ENCODE measurements at places on chromosomes 3 and 15.

DNA sequence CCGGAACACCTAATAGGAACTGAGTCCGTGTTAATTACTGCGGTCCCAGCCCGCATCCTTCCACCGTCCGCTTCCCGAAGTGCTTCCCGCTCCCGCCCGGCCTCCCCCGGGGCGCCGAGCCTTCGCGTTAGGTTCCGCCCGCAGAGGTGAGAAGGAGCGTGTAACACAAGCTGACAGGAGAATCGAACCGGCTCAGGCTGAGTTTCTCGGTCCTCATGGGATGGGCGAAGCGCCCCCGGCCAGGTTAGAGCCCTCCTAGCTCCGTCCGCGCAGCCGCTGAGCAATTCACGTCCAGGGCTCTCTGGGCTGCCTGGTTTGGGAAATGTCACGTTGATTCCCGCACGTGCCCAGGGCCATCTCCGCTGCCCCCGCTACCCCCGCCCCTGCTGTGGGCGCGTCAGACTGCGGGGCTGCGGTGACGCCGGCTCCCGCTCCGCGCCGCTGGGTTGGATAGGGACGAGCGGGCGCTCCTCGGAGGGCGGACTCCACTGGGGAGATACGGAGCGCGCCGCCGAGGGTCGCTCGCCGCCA lies 954 bp downstream of the CLDN11 start:
- no peak for DNase-seq

DNA sequence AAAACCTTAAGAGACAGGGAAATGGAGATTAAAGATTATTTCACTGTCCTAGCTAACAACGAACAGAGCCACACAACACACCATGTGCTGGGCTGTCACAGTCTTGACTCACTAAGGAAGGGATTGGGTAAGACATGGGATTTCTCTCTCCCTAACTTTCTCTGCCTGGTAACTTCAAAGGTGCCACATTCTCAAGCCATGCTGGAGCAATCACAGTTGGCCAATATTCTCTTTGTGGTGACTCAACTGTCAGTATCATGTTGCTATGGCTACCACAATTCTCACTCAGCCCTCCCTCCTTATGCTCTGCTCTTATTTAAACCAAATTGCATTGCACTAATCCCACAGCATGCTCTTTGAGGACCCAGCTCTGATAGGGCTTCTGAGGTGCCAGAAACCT lies 74.0 kb downstream of the OXNAD1 start:
- peak; percentile 26 for DNase-seq

- DNase-seq, result no peak
Measured at GRCh38 chr3:112982710-112983109, 7.8 kb upstream of the CD200R1 start.

DNA sequence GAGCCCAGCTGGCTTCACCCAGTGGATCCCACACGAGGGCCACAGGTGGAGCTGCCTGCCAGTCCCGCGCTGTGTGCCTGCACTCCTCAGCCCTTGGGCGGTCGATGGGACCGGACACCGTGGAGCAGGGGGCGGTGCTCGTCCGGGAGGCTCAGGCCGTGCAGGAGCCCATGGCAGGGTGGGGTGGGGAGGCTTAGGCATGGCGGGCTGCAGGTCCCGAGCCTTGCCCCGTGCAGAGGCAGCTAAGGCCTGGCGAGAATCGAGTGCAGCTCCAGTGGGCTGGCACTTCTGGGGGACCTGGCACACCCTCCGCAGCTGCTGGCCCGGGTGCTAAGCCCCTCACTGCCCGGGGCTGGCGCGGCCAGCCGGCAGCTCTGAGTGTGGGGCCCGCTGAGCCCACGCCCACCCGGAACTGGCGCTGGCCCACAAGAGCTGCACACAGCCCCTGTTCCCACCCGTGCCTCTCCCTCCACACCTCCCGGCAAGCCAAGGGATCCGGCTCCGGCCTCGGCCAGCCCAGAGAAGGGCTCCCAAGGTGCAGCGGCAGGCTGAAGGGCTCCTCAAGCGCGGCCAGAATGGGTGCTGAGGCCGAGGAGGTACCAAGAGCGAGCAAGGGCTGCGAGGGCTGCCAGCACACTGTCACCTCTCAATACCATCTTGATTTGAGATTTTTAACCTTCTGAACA lies 121.4 kb downstream of the EPHB1 start:
- DNase-seq, result no peak

All from HS-27A (cell line).